NCI-H146 (cell line): ENCODE measurements at places on chromosomes 7 and 10.

DNA sequence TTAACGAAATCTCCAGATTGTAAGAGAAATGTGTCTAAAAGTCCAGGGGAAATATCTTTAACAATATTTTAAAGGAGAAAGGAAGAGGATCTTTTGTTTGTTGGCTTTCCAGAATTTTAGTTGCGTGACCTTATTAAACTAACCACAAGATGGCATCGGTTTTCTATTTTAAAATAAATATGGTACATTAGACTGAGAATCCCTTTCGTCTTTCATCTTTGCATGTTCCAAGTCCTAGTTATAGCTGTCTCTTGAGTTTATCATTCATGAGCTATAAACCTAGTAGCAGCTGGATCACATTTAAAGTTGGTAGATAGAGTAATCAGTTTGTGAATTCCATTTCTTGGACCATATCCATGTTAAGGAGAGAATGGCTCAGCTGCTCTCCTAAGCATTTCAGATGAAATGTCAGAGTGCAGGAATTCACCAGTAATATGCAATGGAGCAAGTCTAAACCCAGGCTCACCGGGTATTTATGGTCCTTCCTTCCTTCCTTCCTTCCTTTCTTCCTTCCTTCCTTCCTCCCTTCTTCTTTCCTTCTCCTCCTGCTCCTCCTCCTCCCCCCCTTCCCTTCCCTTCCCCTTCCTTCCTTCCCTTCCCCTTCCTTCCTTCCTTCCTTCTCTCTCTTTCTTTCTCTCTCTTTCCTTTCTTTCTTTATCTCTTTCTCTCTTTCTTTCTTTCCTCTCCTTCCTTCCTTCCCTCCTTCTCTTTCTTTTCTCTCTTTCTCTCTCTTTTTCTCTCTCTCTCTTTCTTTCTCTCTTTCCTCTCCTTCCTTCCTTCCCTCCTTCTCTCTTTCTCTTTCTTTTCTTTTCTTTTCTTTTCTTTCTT is 57.8 kb upstream of the RAB18 start:
- no peak for DNase-seq

- DNase-seq, result no peak
Observed at GRCh38 chr10:32004161-32004591, 52.0 kb downstream of the KIF5B start.

GRCh38 chr10:96093948-96094347 is 36.1 kb upstream of the ZNF518A start:
- DNase-seq, result no peak

DNA sequence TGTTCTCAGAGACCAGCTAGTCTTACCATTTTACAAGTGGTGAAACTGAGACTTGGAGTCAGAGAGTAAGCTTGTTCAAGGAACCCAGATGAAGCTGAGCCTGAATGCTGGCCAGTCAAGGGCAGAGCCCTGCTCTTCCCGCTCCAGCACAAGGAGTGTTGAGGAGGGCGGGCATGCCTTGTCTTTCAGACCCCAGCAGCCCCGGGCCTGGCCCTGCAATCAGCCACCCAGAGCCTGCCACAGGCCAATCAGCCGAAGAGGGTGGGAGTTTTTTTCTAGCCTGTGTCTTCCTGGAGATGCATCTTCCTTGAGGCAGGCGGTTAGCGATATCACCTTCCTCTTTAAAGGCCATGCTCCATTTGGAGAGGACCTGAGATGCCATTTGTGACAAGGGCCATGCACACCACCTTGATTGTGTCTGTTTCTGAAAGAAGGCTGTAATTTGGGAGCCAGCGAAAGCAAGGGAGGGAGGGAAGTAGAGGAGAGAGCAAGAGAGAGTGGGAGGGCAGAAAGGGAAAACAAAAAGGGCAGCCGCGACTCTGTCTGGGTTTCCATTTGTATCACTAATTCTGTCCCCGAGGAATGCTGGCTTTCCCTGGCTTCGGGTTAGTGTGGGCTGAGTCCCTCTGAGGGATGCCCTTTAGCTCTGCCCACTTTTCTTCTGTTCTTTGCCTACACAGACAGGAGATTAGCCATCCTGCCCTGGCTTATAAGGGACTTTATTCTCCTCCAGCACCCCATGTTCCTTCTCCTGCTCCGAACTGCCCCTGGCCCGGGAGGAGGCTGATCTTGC is 8.0 kb downstream of the CDH23 start:
- no peak for DNase-seq
